Tibial artery (tissue), 4 donors: ENCODE measurements at places on chromosomes 16 and 17.

GRCh38 chr16:88730632-88731607 is 24.6 kb downstream of the CTU2 start:
- DNase-seq: no peak

- no peak for DNase-seq
These were observed 34.0 kb downstream of the HS3ST3B1 start for GRCh38 chr17:14334919-14335318.

DNA sequence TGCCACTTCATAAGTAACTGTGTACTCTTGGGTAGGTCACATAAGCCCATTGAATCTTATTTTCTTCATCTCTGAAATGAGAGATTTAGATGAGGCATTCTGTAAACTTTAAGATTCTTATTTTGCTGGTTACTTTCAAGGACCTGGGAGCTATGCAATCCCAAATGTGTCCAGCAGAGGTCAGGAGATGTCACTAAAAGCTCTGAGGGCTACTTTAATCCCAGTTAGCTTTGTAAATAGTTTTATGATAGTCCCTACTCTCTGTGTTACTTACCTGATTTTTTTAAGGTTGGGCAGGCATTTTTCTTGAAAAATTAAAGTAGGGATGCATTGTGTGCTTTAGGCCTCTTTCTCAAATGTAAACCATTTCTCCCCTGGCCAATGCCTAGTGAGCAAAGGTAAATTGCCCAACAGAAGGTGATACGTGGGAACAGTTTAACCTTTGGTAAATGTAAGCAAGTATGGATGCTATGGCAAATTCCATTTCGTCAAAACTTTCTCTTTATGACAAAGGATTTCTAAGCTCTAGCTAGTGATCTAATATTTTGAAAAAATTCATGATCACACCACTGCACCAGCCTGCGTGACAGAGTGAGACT is 57.1 kb upstream of the WSB1 start:
- DNase-seq: peak; percentile 86

DNA sequence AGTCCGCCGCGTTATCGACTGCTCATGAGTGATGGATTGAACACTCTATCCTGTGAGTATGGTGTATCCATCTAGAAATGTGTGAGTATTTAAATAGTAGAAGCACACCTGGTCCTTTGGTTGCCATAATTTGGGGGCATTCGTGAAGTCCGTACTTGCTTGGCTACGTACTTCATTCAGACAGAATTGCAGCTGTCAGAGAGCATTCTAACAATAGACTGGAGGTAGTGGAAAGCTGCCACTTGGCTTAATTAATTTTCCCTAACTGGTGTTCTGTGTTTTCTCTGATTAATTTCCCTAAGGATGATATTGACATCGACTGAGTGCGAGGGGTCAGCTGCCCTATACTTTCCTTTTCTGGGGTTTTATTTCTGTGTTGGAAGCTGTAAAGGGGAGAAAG is 14.1 kb downstream of the RPA1 start:
- no peak for DNase-seq

- DNase-seq: no peak
These were observed 8.5 kb downstream of the CMTM4 start for GRCh38 chr16:66687906-66688625.

- DNase-seq: no peak
These were observed 35.4 kb downstream of the WNT3 start for GRCh38 chr17:46783031-46783593.

GRCh38 chr16:84559311-84559932 is 55.0 kb upstream of the MEAK7 start:
- no peak for DNase-seq

GRCh38 chr16:84320511-84320910 is 25.8 kb downstream of the WFDC1 start:
- DNase-seq: no peak

DNA sequence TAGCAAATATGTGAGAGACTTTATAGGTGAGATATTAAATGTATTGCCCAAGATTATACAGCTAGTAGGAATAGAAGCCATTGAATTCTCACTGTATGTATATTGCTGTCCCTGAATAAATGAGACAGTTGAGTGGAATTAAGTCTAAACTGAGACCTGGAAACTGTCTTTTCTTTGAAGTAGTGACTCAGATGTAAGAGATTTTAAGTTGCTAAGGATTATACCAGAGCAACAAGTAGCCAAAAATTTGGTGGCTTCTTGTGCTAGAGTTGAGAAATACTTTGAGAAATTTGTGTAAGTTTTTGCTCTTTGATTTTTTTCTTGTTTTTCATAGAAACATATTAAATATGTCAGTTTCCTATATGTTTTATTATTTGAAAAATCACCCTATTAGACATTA is 58.7 kb downstream of the TANC2 start:
- no peak for DNase-seq

DNA sequence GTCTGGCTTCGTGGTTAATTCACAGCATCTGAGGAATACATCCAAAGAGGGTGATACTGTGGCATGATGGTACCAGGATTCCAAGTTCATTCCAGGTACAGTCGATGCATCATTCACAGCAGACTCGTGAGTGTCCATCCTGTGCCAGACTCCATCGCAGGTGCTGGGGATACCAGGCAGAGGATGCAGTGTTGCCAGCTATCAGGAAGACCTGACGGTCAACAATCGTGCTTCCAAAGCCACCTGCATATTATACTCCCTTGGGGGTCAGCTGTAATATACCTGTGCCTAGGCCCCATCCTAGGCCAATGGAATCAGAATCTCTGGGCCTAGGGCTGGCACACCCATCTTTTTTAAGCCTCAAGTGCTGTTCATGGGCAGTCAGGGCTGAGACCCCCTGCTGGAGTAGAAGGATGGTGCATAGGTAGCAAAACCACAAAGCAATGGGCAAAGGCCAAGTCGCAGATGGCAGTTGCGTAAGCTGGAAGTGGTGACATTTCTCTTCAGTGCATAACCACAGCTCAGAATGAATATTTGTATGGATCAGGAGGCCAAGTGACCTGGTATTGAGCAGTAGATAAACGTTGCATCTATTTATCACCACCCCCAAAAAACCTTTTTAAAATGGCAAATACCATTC is 42.9 kb upstream of the C16orf78 start:
- DNase-seq: no peak

- peak; percentile 72 for DNase-seq
These were observed 2.4 kb upstream of the BCKDK start for GRCh38 chr16:31105677-31106213.

- DNase-seq: no peak
These were observed 42.7 kb downstream of the TNRC6C start for GRCh38 chr17:78001182-78001581.

DNA sequence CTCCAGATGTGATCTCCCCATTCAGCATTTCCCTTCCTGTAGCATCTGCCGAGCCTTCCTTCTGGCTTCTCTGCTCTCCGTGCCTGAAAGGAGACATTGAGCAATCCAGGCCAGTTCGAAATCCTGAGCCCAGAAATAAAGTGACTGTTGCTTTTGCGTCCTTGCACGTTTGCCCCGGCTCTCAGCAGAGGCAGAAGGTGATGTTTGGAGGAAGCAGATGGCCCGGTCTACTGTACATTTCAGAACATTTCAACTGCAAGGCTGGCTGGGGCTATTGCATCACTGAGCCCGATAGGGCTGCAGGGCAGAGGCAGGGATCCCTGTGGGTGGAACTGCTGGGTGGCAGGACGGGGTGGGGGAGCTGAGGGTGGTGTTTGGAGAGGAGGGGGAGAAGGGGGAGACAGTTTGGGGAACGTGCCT is 29.4 kb downstream of the IRF8 start:
- peak; percentile 71 for DNase-seq

GRCh38 chr17:63911657-63912100 is 621 bp upstream of the CSHL1 start:
- no peak for DNase-seq

GRCh38 chr16:15880434-15881308 is 7.7 kb downstream of the CEP20 start:
- DNase-seq: no peak

DNA sequence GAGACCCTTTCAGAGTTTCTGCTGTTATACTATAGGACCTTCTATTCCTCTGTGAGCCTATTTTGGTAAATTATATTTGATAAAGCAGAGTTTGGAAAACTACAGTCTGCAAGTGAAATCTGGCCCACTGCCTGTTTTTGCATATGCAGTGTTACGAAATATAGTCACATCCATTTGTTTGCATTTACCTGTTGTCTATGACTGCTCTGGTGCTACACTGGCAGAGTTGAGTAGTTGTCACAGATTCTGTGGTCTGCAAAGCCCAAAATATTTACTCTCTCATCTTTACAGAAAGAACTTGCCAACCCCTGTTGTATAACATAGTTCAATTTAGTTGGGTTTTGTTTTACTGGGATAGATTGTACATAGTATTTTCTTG is 42.3 kb downstream of the TNRC6A start:
- no peak for DNase-seq

DNA sequence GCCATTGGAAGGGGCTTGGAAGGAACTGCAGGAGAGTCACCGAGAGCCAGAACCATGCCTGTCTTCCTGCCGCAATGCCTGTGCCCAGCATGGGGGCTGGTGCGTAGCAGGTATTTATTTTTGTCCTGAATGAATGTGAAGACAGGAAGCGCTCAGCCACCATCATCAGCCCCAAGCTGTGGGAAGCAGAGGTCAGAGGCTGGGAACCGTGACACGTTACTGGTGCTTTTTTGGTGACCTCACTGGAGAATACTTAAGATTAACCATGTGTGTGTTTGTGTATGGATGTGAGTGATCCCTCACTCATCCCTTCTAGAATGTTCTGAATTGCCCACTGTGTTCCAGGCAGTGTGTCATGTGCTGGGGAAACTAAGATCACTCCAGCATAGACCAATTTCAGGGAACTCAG is 343.8 kb downstream of the SNX29 start:
- no peak for DNase-seq

- DNase-seq: no peak
These were observed 6.5 kb downstream of the HSD17B2 start for GRCh38 chr16:82041542-82041941.

DNA sequence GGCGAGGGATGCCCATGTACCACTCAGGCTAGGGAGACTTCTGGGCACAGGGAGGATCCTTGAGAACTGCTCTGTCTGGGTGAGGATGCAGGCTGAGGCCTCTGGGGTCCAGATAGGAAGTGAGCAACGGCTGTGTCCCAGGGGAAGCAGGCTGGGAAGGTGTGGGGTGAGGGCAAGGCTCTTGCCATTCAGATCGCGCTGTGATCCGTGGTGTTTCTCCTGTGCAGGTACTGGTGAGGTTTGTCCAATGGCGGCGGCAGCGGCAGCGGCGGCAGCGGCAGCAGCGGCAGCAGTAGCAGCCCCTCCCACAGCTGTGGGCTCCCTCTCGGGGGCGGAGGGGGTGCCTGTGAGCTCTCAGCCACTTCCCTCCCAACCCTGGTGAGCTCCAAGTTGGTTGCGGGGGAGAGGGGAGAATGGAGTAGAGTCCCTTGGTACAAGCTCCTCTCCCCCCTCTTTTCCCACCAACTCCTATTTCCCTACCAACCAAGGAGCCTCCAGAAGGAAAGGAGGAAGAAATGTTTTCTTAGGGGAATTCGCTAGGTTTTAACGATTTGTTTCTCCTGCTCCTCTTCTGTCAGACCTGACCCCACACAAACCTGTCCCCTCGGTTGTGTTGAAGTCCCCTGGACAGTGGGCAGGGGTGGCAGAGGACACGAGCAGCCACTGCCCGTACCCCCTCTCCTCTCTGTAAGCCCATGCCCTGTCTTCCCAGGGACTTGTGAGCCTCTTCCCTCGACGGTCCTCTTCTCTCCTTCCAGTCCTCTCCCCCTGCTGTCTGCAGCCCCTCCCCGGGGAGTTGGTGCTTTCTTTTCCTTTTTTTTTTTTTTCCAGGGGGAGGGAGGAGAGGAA is 1.9 kb upstream of the PRRT2 start:
- DNase-seq: no peak

DNA sequence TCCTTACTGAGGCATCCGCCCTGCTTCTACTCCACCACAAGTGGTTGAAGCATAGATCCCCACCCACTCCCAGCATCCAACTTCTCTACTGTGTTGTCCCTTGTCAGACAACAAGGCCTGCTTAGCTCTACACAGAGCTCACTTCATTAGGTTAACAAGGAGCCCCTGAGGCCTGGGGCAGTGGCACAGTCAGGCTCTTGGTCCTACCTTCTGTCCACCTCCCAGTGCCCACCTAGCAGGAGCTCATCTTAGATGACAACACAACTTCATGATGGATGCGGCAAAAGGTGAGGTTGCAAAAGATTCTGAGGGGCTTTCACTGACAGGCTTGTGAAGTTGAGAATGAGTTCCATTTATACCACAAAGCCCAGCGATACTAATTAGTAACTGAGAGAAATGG is 432.0 kb upstream of the CDH5 start:
- no peak for DNase-seq

GRCh38 chr16:72124761-72125634 is 31.4 kb downstream of the DHX38 start:
- DNase-seq: no peak

DNA sequence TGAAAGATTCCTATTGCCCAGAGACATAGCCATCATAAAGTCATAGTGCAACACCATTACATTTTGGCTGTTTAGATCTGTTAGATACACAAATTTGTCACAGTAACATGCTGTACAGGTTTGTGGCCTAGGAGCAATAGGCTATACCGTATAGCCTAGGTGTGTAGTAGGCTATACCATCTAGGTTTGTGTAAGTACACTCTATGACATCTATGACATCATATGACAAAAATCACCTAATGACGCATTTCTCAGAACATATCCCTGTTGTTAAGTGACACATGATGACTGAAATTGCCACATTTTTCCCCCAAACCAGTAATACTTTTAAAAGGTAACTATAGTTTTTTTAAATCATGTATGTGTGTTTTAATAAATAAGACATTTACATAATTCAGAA is 43.3 kb downstream of the NLK start:
- DNase-seq: no peak

DNA sequence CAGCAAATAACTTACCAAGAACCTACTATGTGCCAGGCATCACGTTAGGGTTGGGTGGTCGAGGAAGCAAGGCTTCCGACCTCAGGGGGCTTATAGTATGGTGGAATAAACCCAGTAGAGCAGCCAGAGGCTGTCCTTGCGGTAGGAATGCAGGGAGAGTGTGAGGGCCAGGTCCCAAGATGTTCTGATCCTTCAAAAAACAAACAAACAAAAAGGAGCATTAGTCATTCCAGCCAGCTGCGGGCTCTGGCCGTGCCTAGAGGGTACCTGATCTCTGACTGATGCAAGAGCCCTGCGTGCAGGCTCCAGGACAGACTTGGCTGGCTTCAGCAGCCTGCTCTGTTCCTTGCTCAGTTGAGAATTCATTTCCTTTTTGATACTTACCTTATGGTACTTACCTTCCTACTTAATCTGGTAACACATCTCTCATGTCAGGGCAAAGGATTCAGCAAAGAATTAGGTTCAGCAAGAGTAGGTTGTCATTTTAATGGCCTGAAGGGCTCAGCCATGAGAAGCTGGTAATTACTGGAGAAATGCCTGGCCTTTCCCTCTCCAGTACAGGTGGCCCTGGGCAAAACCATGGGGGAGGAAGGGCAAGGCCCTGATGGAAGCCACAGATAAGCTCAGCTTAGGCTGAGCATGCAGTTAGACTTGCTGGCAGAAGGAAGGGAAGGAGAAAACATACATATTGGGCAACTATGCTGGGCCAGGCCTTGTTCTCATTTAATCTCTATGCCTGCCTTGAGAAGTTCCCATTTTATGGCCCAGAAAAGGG is 18.4 kb downstream of the CYB5D2 start:
- DNase-seq: peak; percentile 83
